ENCODE measurements at places on chromosomes 3 and 15.

DNA sequence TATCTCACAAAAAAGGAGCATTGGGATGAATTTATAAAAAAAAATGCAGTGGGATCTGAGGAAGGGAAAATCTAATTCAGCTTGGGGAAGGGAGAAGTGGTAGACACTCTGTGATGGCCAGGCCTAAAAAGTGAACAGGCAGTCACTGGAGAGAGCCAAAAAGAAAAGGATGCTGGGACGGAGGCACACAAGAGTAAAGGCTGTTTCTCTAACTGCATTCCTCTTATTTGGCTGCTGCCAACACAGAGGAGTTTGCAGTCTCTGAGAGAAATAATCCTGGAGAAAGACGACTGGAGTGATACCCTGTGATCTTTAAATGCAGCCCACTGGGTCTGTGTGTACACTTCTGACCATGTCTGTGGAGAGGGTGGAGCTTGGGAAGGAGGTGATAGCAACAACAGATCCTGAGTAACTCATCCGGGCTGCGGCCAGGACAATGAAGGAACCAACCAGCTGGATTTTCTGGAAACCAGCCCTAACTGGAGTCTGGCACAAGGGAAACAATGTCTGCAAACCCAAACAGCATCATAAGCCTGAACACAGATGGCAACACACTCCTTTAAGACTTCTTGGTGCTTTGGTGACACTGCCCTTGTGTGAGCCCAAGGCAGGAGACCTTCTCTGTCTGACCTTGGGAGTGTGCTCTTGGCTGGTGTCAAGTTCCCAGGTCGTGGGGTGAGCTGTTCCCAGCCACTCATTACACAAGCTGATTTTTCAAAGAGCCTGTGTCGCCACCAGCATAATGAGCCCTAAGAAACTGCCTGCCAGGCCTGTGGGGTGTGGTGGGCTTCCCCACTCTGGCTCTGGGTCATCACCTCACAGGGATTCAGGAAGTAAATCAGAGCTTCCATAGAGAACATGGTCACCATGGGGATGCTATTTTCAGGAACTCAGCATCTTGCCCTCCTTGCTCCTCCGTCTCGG, 8.0 kb downstream of the FYCO1 start:
- DNase-seq = no peak

DNA sequence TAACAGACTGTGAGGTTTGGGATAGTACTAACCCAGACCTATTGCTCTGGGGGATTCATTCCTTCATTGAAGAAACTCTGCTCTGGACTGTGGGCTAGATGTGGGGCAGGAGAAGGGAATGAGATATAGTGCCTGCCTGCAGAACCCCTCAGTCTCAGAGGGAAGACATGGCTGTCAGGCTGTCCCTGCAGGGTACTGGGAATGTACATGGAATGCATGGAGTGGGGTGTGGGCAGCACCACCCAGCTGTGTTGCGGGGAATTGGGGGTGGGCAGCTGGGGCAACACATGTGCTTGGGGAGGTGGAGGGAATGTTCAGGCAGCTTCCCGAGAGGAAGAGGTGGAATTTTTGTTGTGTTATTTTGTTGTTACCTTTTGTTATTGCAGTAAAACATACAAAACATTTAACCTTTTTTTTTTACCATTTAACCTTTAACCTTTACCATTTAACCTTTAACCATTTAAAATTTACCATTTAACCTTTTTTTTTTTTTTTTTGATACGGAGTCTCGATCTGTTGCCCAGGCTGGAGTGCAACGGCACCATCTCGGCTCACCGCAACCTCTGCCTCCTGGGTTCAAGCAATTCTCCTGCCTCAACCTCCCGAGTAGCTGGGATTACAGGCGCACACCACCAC, 7.3 kb downstream of the PAQR5 start:
- DNase-seq = no peak

DNA sequence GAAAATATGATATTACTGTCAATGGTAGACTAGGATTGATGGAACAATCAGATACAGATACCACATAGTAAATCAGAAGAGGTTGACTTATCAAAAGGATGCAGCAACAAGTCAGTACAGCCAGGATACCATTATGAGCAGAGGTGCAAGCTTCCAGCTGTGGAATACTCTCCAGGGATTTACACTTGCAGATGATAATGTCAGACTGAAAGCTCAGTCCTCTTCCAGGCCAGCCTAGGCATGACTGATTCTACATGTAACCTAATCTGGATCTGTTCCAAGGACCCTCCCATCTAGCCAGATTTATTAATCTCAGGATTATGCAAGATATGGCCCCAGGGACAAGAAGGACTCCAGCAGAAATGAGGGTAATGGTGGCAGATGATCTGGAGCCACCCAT, 8.2 kb downstream of the FILIP1L start:
- no peak for DNase-seq

GRCh38 chr15:101078669-101079323, 159.6 kb downstream of the LRRK1 start:
- DNase-seq = no peak

- DNase-seq = peak; percentile 66
Measured at GRCh38 chr3:101069901-101070798, 76.9 kb upstream of the ABI3BP start.

- DNase-seq = no peak
Measured at GRCh38 chr3:184262764-184263179, 1.4 kb upstream of the CAMK2N2 start.

GRCh38 chr3:11558002-11558401, 85.7 kb downstream of the VGLL4 start:
- peak; percentile 14 for DNase-seq

GRCh38 chr3:126678693-126679317, 23.9 kb upstream of the TXNRD3 start:
- DNase-seq = no peak

GRCh38 chr3:178198329-178198728, 337.9 kb upstream of the KCNMB2 start:
- DNase-seq = no peak

DNA sequence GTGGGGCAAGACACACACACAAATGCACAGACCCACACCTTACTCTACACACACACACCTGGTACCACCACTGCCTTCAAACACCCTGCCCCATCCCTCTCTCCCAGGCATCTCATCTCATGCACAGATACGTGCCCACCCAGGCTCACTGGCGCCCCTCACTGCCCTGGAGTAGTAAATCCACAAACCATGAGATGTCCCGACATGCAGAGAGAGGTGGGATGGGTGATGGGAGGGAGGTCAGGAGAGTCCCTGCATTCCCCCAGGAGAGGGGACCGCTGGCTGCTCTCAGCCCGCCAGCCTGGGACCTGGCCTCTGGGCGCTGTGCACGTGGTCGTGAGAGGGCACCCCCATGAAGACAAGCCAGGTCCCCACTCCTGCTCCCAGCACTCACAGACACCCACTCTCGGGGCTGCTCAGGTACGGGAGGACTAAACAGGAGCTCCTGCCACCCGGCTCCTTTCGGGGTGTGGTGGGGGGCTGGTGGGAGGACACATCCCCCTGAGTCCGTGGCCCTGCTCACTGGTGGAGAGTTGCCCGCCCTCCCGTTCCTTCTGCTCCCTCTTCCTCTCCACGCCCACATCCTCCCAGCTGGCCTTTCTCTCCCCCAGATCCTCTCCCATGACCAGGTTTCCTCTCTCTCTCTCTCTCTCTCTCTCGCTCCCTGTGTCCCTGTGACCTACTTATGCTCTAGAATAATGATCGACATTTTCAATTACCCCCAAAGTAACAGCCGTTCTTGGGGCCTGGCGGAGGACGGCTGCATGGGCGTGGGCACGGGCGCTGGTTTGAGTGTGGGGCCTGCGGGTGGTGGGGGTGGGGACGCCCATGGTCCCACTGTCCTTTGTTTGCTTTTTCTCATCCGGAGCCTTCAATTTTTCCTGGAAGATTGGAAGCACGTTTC, 18.9 kb upstream of the CSPG4 start:
- no peak for DNase-seq

GRCh38 chr15:63502137-63502766, 2.1 kb upstream of the USP3 start:
- no peak for DNase-seq

GRCh38 chr15:66703540-66703941, 1.5 kb downstream of the SMAD6 start:
- DNase-seq = peak; percentile 31

- no peak for DNase-seq
Measured at GRCh38 chr3:59339818-59340217, 290.0 kb upstream of the CFAP20DC start.

- DNase-seq = no peak
Measured at GRCh38 chr15:66524838-66525237, 19.7 kb downstream of the ZWILCH start.

DNA sequence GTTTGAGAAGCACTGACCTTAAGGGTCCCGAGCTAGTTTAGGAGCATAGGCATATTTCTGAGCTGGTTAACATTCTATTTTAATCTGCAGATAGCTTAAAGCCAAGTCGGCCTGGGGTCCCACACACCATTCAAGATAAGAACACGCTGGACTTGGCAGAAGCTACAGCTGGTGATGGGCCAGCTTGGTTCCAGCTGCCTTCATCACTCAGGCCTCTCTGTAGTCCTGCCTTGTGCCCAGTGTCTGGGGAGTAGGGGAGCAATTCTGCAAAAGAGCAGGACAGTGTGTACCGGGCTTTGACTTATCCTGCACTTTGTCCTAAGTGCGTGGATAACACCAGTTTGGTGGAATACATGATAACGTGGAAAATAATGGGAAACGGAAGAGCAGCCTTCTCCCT, 164.5 kb downstream of the MEGF11 start:
- DNase-seq = no peak

GRCh38 chr15:39365161-39365560, 215.7 kb upstream of the THBS1 start:
- DNase-seq = no peak

DNA sequence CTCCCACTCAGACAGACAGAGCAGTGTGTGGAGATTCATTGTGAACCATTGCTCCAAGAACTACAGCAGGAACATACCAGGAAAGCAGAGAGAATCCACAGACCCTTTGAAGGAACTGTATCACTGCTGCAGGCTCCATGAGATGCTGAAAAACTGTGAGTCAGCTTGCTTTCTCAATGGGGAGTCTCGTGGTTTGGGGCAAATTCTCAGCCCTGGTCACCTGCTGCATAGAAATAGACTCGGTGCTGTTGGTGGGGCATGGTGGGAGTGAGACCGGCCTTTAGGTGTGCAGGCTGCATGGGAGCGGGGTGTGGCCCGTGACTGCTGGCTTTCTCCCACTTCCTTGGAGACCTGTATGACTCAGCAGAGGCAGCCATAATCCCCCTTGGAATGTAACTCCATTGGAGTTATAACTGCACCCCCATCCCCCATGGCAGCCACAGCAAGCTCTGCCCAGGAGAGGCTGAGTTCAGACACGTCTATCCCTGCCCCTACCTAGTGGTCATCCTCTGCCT, 35.6 kb downstream of the ALCAM start:
- no peak for DNase-seq

GRCh38 chr3:11373654-11374053, 101.5 kb downstream of the ATG7 start:
- DNase-seq = no peak
